ENCODE measurements at places on chromosomes 7 and 10. TPM values are rescaled to one million over a fixed set of nuclear protein-coding genes. Genes with fewer than 3 reads are reported as not detected.

CYP2C19 gene
- total RNA-seq: not detected

LLCFC1 gene
- total RNA-seq: not detected

KIAA1549 gene
- 8.7 TPM for total RNA-seq

ENTPD1 gene
- total RNA-seq: 30.3 TPM

SRRM3 gene
- total RNA-seq: 0.23 TPM

SPOCK2 gene
- 3.9 TPM for total RNA-seq

PGAM2 gene
- total RNA-seq: not detected

JAKMIP3 gene
- 0.05 TPM for total RNA-seq

CALN1 gene
- total RNA-seq: not detected

TMEM229A gene
- total RNA-seq: not detected

TRPV5 gene
- total RNA-seq: not detected

MOGAT3 gene
- total RNA-seq: not detected

AKR1D1 gene
- total RNA-seq: not detected

HMX3 gene
- total RNA-seq: not detected

RSPH10B2 gene
- total RNA-seq: not detected

ZP3 gene
- total RNA-seq: 4.0 TPM

PPP1R17 gene
- not detected for total RNA-seq

CACNA2D1 gene
- total RNA-seq: 18.8 TPM

HNRNPA2B1 gene
- total RNA-seq: 247 TPM

LRRC4 gene
- 1.3 TPM for total RNA-seq

PDZD7 gene
- 1.2 TPM for total RNA-seq
